Adipocyte (in vitro differentiated cells): ENCODE measurements at places on chromosomes 6 and 20.

- DNase-seq = peak; percentile 81
Observed at GRCh38 chr6:28606424-28607391, 81.0 kb downstream of the GPX5 start.

DNA sequence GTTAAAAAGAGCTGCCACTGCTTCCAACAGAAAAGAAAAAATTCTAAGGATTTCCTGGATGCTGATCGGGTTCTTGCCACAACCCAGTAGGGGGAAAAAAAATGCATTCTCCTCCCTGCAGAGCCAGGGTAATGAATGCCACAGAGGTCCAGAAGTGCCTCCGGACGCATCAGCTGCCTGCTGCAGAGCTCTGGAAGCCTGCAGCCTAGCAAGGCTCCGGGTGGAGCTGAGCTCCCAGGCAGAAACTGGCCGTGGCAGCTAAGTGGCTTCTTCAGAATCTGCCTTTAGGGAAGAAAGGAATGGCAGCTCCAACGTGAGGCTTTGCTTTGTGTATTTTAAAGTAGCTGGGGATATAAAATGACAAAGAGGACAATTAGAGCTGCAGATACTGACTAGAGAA, 155.0 kb downstream of the CFAP61 start:
- DNase-seq = no peak

DNA sequence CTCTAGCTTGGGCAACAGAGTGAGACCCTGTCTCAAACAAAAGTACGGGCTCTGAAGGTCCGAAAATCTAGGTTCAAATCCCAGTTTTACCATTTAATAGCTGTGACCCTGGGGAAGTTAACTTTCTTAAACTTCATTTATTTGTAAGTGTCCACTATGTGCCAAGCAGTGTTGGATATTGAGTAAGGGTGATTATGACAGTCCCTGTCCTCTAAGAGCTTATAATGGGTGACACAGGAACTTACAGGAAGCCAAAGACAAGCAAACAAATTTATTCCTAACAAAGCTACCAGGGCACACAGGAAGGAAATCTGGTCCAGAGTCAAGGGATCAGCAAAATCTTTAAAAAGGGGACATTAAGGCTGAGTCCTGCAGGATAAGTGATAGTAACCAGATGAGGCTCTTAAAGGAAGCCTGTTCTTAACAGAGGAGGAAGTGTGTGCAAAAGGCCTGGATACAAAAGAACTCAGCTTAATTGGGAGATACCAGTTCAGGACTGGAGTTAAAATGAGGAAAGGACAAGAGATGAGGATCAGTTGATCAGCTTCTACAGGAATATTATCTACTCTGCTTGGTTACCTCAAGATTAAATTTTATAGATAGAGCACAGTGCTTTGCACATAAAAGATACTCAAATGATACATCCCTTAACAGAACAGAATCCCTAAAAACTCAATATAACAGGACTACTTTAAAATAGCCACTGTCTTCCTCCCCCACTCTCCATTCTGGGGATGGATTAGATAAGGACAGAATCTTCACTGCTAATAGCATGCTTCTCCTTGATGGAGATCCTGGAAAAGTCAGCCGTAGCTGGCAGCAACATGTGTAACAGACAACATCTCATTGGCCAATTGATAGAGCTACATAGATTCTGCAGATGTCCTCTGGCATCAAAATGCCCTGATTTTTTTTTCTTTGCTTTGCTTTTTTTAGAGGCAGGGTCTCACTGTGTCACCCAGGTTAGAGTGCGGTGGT, 6.1 kb downstream of the SNX3 start:
- DNase-seq = no peak

DNA sequence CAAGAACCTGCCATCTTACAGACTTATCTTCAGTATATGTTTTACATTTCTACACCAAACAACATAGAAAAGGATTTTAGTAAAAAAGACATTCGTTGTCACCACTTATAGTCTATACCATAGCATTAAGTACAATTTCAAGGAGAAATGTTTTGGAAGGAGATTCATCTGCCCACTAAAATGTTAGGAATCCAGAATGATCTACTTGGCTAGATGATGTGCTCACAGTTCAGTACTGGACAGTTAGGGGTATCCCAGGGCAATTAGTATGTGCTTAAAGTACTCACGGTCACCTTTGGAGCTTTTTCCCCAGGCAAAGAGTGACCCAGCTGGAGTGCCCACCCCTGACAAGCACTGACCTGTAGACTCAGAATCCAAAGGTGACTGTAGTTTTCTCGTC, 222.9 kb downstream of the SLC24A3 start:
- no peak for DNase-seq

DNA sequence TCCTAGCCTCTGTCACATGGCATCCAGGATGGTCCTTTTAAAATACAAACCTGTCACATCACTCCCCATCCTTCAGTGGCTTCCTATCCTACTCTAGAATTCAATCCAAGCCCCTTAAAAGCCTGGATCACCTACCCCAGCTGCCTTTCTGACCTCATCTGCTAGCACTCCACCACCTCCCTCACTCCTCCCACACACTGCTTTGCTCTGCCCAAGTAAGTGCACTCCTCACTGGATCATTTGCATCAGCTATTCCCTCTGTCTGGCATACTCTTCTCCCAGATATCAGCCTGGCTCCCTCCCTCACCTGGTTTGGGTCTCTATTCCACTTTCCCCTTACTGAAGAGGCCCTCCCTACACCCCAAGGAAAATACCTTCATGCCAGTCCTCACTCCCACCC, 10.5 kb downstream of the C6orf136 start:
- DNase-seq = no peak

DNA sequence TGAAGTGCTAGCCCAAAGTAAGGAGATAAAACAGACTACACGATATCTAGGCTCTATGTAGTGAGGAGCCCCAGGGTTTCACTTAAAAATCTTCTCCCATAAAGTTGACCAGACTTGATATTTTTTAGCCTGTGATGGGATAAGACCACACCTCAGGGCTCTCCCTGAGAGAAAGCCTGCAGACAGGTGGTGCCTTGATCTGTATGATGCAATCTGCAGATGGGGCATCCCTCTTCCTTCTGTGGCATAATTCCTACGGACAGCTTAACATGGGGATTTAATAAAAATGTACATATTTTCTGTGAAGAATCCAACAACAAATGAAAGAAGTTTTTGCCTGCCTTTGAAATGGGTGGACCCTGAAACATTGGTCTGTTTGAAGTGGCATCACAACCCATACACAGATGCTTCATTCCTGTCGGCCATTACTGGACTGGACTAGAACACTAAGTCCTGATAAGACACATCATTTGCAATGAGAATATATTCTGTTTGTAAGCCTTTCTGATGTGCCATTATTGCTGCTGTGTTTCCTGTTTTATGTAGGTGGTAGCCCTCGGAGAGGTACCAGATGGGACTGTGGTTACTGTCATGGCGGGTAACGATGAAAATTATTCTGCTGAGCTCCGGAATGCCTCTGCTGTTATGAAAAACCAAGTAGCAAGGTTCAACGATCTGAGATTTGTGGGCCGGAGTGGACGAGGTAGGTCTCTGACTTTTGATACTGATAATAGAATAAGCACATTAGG, 53.8 kb upstream of the SUPT3H start:
- DNase-seq = no peak

- DNase-seq = no peak
Observed at GRCh38 chr6:146990821-146991798, 213.1 kb upstream of the STXBP5 start.

DNA sequence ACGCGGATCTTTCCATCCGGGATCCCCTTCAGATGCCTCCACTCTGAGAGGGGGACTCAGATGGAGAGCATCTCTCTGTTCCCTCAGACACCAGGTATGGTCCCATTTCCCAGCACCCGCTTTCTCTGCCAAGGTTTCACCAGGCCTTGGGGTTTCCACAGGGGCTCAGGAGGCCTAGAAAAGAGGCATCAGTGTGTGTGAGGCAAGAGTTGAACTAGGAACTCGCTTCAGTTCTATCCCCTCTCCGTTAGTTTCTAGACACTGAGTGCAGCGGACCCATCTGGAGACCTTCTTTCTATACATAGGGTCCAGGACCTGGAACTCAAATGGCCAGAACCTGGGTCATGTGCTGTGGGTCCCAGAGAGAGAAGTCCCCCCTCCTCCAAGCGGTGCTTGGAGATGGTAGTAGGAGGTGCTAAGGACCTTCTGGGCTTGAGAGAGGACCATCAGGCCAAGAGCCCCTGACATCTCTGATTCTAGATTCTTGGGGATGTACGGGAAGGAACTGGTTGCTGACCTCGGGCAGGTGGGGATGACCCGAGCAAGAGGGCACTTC, 2.1 kb downstream of the SLC12A5 start:
- no peak for DNase-seq

DNA sequence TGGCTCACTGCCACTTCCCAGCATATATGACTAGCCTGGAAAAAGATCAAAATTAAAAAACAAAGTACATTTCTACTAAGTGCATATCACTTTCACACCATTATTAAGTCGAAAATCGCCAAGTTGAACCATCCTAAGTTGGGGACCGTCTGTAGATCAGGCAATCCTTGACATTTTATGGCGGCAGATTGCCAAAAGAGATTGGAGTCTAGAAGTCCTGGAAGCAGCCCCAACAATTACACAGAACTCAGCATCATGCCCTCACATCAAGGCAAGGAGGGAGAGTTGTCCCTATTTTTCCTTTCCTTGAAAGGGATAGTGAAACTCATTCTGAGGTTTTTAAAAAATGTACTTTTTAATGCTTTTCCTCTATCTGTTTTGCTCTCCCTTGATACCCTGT, 30.7 kb downstream of the SLC22A3 start:
- DNase-seq = no peak

DNA sequence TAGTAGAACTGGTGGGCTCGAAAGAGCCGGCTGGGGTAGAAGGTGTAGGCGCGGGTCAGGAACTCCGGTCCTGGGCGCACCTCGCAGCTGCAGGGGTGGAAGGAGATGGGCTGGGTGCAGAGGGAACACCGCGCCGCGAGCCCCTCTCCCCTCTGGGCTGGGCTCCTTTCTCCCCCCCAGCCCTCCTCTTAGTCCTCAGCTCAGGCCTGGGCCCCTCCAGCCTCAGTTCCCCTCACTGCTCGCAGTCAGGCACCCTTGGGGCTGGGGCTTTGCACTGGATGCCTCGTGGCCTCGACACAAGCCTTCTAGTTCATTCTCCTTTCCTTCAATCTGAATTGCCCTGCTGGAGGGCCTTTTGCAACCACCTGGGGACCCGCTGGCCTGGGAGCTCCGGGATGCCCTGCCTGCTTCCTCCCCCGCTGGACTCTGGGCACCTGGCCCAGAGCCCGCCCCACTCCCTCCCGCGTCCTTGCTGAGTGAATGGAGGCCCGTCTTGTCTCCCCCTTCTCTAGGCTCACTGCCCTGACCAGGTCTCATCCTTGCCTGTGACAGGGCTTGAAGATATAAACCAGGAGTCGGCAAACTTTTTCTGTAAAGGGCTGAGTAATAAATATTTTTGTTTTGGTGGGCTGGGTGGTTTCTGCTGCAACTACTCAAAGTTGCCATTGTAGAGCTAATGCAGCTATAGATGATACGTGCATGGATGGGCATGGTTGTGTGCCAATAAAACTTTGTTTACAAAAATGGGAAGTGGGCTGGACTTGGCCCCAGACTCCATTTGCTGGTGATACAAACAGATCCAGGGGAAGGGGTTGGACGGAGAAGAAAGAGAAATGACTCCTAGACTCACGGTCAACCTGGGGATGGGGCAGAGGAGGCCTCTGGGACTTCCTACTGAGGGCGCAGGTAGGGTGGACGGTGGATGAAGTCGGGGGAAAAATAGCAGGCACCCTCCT, 47.3 kb downstream of the APCDD1L start:
- DNase-seq = no peak

GRCh38 chr6:51578994-51579393, 508.4 kb downstream of the PKHD1 start:
- DNase-seq = no peak

GRCh38 chr20:50872560-50873425, 58.4 kb downstream of the ADNP start:
- DNase-seq = no peak

GRCh38 chr6:55395871-55396270, 68.6 kb downstream of the GFRAL start:
- DNase-seq = no peak

- no peak for DNase-seq
Observed at GRCh38 chr6:127115084-127115655, 3.3 kb upstream of the RSPO3 start.

GRCh38 chr6:45961125-45961524, 54.5 kb downstream of the CLIC5 start:
- DNase-seq = no peak

DNA sequence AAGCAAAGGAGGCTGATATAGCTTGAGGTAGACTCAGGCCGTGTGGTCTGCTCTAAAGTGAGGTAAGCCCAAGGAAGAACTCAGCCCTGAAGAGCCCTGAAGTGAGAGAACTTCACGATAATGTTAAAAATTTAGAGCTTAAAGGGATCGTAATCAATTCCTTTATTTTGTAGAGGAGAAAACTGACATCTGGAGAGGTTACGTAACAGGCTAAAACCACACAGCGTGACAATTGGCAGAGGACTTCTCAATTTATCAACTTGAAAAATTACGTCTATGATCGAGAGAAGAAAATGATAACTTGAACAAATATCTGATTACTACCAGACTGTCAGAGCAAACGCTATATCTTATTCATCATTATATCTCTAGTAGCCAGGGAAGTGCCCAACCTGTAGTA, 121.8 kb upstream of the FOXO3 start:
- no peak for DNase-seq

- no peak for DNase-seq
Observed at GRCh38 chr6:65798280-65799014, 91.4 kb upstream of the EYS start.

- DNase-seq = no peak
Observed at GRCh38 chr6:79789896-79790295, 157.5 kb downstream of the ELOVL4 start.

GRCh38 chr6:46932526-46933319, 11.0 kb upstream of the ADGRF5 start:
- DNase-seq = no peak

DNA sequence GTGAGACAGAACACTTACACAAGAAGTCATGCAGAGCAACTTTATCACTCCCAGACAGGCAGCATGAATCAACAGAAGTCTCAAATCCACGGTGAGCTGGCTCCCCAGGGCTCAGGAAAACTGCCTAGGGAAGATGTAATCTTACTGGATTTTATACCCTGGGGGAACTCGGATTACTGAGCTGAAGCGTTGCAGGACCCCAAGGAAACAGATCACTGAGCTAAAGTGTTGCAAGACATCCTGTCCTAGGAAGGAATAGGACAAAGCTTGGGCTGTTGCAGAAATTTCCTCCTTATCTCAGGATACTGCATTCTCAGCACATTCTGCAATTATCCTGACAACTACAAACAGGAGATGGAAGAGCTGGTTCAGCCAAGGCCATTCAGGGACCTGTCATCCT, 224.8 kb downstream of the TFAP2A start:
- DNase-seq = peak; percentile 32

- DNase-seq = no peak
Observed at GRCh38 chr6:159434410-159434809, 258.6 kb downstream of the SOD2 start.

DNA sequence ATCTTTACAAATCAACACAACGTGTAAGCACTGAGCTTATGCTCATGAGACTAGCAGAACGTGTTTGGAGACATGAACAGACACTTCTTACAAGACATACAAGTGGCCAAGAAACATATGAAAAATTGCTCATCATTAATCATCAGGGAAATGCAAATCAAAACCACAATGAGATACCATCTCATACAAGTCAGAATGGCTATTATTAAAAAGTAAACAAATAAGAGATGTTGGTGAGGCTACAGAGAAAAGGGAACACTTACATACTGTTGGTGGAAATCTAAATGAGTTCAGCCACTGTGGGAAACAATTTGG, 327.9 kb upstream of the SOX4 start:
- DNase-seq = no peak

- peak; percentile 67 for DNase-seq
Observed at GRCh38 chr6:41594326-41594725, 43.9 kb upstream of the MDFI start.

GRCh38 chr20:54062812-54063280, 7.5 kb downstream of the BCAS1 start:
- DNase-seq = peak; percentile 71
